ENCODE measurements at places on chromosomes 6 and 20. TPM values are rescaled to one million over a fixed set of nuclear protein-coding genes. Genes with fewer than 3 reads are reported as not detected.

DNA sequence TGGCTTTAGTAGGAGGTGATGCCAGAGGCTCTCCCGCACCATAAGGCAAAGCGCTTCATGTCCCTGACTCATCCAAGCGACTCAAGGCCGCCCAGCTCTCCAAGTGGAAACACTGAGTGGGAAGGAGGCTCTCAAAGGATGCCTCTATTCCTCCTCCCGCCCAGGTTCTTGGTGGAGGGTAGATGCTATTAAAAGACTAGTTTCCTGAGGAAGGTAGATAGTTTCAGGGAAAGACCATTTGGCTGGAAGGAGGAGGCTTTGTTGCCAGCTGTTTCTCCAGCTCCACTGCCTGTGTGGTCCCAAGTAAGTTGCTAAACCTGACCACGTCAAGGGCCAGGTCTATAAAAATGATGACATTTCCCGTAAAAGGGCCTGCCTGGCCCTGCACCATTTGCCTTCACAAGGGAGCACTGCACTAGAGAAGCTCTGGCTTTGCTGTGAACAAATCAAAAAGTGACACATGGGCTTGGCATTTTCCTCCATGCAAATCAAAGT is 48.2 kb downstream of the GMDS start:
- DNase-seq, result peak; percentile 47

DNA sequence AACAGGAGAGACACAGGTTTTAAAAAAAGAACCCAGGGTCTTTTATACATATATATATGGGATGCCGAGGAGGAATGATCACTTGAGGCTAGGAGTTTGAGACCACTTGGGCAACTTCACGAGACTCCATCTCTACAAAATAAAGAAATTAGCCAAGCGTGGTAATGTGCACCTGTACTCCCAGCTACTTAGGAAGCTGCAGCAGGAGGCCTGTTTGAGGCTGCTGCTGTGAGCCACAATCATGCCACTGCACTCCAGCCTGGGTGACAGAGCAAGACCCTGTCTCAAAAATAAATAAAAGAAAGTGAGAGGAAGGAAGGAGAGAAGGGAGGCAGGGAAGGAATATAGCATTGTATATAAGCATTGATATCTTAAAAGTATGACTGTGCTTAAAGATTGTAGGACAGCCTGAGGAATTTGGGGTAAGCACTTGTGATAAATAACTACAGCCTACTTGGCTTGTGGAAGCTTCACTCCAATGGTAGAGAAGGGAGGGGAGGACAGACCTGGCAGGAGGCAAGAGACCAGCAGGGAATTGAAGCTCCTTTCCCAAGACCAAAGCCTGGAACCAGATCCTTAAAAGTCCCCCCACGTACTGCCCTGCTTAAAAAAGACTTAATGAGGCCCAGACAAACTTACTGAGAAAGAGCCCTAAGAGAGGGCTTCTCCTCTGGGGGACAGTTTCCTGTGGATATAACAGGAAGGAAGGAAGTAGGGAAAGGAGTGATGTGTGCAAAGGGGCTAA is 2.5 kb upstream of the SNTA1 start:
- DNase-seq, result no peak

Gene TRIM40
- total RNA-seq, result not detected

DNA sequence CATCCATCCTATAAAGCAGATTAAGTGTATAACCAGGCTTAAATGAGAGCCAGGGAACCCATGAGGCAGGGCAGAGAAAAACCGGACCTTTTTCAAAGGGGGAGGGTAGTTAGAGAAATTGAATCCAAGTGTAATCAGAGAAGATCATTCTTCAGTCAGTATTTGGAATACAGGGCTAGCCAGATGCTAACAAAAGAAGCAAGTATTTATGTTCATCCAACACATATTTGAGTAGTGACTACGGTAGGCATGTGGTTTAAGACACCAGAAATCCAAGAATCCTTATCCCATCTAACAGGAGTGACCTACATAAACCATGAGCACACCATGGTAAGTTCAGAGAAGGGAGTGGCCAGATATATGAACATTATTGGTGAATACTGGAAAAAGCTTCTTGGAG is 46.8 kb upstream of the FAM83C start:
- no peak for DNase-seq

DNA sequence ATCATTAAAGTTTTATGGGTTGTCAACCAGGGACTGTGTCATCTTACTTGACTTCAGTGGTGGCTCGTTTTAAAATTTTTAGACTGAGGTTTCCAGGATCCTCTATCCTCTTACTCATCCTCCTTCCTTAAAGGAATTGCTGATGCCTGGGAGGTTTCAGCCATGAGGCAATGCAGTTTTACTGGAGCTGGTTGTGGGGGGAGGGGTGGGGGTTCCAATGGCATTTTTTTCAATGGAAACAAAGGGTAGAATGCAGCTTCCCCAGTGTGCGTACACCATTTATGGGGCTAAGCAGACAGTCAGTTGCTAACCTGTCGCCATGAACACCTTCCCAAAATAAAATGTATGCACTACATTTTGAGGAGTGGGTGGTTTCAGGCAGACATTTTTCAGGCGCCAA is 88.0 kb downstream of the METTL24 start:
- no peak for DNase-seq

DNA sequence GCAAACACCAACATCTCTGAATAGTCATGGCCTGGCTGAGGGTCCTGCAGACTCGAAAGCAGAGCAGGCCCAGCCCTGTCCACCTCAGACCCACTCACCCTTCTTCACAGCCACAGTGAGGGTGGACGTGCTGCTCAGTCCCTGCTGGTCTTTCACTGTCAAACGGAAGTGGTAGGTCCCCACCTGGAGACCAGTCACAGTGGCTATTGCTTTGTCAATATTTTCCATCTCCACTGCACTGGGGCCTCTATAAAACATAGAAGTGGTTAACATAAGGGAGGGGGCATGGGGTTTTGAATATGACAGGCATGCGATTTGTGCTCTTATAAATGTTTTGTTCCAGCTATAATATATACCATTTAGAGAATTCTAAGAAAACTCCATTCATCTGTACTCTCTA is 73.9 kb downstream of the ALDH5A1 start:
- no peak for DNase-seq

GRCh38 chr6:93970684-93971083 is 551.3 kb upstream of the EPHA7 start:
- DNase-seq, result no peak

GRCh38 chr6:158810155-158811095 is 8.7 kb downstream of the EZR start:
- no peak for DNase-seq

DNA sequence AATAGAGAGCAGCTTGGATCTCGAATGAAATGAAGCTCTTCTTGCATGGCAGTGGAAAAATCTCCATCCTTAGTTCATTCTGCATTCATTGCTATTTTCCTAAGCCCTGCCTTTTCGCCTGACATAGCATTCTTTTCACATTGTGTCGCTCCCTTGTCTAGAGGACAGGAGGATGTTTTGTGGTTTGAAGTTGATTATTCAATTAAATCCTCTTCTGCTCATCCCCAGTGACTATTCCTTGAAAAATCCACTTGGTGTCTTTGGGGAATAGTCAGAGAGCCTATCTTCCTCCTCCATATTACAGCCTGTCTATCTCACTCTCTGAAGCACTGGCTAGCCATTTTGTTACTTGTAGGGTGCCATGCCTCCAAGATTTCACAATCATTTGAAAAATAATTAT is 161.2 kb downstream of the KLHL32 start:
- DNase-seq, result no peak

- no peak for DNase-seq
Observed at GRCh38 chr20:48476854-48477253, 350.9 kb downstream of the PREX1 start.

- no peak for DNase-seq
Observed at GRCh38 chr6:133223452-133224029, 17.6 kb upstream of the EYA4 start.

DNA sequence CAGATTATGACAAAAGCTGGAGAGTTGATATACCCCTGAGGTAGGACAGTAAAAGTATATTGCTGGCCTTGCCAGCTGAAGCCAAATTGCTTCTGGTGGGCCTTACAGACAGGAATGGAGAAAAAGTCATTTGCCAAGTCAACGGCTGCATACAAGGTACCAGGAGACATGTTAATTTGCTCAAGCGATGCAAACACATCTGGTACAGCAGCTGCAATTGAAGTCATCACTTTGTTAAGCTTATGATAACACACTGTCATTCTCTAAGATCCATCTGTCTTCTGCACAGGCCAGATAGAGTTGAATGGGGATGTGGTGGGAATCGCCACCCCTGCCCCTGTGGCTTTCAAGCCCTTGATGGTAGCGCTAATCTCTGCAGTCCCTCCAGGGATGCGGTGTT is 40.4 kb upstream of the POPDC3 start:
- DNase-seq, result no peak

GRCh38 chr6:87918461-87918941 is 129.1 kb upstream of the SPACA1 start:
- no peak for DNase-seq

DNA sequence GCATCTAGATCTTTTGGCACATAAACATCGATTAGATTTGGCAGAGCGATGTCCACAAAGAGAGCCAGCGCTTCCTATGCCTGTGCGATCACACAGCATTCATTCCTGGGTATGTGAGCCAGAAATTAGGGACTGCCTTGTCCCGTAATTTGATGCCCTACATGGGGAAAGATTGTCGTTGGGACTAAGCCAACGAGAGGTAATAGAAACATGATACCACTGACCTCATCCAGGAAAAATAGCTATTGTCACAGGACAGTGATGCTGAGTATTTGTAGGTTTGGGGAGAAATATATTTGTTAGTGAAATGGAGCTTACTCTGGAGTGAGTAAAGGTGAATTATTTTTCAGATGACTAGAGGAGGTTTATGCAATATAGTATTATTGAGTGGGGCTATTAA is 154.0 kb downstream of the TSHZ2 start:
- DNase-seq, result no peak

Gene KIF25
- not detected for total RNA-seq

Gene HLA-DPA1
- total RNA-seq, result 58.6 TPM

Gene ZNF334
- 1.8 TPM for total RNA-seq

GRCh38 chr6:136038531-136038930 is 187.0 kb downstream of the PDE7B start:
- DNase-seq, result no peak

- DNase-seq, result peak; percentile 53
Observed at GRCh38 chr20:63322146-63322932, 29.4 kb downstream of the COL20A1 start.

Gene SMLR1
- total RNA-seq, result not detected

GRCh38 chr20:1252416-1252815 is 13.7 kb upstream of the SNPH start:
- DNase-seq, result no peak

GRCh38 chr6:120556491-120556890 is 777.8 kb downstream of the TBC1D32 start:
- no peak for DNase-seq

GRCh38 chr20:48877304-48877703 is 44.2 kb upstream of the ARFGEF2 start:
- no peak for DNase-seq

Gene MOCS3
- total RNA-seq, result 2.9 TPM

DNA sequence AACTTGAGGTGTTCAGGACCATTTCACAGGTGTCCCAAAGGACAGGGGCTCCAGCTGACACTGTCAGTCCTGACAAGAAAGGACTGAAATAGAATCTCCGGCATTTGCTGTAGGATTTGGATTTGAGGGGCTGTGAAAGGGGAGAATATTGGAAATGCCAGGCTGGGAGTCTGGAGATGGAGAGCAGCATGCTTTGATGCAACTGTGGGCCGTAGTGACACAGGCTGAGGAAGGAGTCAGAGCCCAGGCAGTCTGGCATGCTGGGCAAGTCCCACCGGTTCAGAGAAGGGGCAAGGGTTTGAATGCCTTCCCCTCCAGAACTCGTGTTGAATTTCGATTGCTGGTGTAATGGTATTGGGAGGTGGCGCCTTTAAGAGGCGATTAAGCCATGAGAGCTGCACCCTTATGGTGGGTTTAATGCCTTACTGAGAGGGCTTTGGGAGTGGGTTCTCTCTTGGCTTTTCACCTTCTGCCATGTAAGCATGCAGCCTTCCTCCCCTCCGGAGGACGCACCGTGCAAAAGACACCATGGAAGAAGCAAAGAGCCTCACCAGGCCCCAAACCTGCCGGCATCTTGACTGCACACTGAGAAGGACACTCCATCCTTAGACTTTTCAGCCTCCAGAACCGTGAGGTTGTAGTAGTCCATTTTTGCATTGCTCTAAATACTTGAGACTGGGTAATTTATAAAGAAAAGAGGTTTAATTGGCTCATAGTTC is 9.4 kb upstream of the PYGB start:
- no peak for DNase-seq

- DNase-seq, result no peak
Observed at GRCh38 chr6:132041706-132042105, 90.5 kb upstream of the CCN2 start.

DNA sequence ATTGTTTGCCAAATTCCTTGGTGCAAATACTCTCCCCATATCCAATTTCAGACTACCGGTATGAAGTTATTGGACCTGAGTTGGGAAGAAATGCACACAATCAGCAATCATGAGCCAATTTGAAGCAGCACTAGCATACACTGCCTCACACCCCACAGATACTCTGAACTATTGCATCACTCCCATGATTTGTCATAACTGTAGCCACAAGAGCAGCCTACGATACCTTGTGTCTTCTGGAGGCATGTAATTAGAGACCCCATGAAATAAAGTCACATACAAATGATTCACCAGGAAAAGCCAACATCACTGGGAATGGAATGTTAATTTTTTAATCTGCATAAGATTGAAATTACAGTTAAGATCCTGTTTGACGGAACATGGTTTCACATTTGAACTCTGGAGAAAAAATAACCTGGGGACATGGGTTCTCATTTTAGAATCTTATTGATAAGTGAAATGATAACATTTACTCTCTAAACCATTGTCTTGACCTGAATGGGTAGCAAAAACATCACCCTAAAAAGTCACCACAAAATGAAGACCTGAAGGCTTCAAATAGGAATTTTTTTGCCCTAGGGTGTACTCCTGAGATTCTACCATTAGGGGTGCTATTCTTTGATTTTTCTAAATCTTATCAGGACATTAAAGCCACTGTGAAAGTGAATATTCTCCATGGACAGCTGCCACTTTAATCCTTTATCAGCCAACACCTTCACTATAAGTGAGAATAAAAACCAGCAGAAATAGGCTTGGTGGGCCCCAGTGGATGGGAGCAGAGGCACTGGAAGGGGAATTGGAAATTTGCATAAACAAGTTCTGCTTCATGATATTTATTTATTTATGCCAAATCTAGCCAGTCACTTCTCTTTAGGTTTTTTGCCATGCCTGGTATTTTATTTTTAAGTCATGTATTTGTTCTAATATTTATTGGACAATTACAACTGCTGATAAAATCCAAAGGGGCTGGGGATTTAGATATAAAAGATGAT is 34.5 kb upstream of the HBS1L start:
- DNase-seq, result no peak

Gene VWA7
- 3.4 TPM for total RNA-seq

GRCh38 chr6:117494283-117494682 is 11.8 kb downstream of the DCBLD1 start:
- DNase-seq, result no peak

GRCh38 chr6:34067814-34068213 is 78.1 kb downstream of the GRM4 start:
- DNase-seq, result no peak

Data from right cardiac atrium (tissue), 5 donors.